Fibroblast of upper back skin (primary cell): ENCODE measurements at places on chromosomes 7 and 10.

DNA sequence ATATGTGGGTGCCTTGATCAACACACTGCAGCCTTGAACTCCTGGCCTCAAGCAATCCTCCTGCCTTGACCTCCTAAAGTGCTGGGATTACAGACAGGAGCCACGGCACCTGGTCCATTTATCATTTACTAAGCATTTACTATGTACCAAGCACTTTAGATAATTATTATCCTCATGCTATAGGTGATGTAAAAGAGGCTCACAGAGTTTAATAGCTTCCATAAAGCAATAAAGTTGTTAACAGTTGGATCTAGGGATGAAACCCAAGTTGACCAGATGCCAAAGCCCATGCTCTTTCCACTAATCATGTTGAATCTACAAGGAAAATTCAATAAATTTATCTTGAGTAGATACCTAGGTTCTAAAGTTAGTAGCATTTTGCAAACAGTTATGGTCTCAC lies 5.0 kb downstream of the NAPEPLD start:
- DNase-seq, result no peak

GRCh38 chr7:20290505-20291111 lies 40.1 kb upstream of the ITGB8 start:
- DNase-seq, result no peak

GRCh38 chr10:24645784-24646183 lies 77.9 kb downstream of the ARHGAP21 start:
- DNase-seq, result no peak

DNA sequence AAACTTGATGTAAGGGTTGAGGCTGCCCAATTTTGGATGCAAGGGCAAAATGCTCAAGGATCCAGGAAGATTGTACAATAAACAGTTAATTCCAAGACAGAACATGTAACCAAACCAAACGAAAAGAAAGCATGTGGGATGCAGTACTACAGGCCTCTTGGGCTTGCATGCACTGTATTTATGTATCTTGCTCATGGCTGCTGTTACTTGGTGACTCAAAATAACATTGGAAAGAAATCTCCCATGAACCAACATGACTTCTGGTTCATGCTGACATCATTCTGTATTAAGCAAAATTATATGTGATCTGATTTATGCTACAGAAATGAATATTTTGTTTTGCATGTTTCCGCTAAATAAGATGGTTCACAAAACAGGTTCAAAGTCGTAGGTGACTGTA lies 65.9 kb upstream of the FZD1 start:
- no peak for DNase-seq

GRCh38 chr10:124222318-124222987 lies 129.1 kb upstream of the CHST15 start:
- no peak for DNase-seq

DNA sequence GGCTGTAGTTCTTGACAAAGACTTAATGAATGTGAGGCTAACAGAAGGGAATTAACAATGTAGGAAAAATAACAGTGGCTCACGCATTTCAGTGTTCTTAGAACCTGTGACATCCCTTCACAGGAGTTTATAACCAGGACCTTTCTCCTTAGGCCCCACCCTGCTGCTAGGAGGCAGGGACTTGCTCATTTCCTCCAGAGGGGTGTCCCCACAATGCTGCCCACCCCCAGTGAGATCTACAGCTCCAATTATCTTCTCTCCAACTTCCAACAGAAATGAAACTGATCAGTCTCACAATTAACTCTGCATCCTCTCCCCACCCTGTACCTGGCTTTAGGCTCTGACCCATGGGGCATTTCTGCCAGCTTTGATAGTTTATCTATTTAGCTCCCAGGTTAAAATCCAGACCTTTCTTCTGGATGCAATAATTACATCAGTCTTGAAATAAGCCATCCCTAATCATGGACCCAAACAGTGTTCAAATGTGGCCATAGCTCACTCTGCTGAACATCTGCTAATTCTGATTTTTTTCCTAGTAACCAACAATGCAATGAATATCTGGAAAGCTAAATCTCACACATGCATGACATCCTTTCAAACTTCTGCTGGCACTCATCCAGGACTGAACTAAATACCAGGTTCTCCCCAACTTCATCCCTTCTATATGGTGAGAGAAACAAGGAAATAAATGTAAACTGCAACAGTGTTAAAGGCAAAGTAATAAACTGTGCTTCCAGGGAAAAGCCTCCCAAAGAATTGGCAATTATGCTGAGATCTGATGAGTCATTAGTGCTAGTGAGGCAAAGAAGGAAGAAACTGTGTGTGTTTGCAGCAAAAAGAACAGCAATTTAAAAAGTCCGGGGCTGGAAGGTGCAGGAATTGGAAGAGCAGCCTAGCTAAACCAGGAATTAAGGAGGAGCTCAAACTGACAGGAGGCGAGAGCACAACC lies 64.6 kb downstream of the HERPUD2 start:
- DNase-seq, result peak; percentile 54

DNA sequence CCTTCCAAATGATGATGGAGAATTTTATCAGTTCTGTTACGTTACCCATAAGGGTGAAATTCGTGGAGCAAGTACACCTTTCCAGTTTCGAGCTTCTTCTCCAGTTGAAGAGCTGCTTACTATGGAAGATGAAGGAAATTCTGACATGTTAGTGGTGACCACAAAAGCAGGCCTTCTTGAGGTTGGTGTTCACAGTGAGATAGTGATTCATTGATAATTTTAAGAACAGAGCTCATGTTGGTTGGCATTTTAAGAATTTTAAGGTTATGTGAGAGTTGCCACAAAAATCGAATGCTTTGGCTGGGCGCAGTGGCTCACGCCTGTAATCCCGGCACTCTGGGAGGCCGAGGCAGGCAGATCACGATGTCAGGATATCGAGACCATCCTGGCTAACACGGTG lies 25.9 kb downstream of the TAX1BP1 start:
- no peak for DNase-seq

- no peak for DNase-seq
These were observed 36.7 kb downstream of the GOT1 start for GRCh38 chr10:99393683-99394082.

- peak; percentile 84 for DNase-seq
These were observed 182.7 kb upstream of the LYZL2 start for GRCh38 chr10:30812018-30812851.

DNA sequence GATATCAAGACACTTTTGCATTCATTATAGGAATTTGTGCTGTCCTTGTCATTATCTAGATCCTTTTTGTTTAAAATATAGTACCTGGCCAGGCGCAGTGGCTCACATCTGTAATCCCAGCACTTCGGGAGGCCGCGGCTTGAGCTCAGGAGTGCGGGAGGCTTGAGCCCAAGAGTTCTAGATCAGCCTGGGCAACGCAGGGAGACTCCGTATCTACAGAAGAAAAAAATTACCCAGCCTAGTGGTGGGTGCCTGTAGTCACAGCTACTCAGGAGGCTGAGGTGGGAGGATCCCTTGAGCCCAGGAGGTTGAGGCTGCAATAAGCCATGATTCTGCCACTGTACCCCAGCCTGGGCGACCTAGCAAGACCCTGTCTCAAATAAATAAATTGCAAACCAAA lies 621 bp upstream of the MORN4 start:
- peak; percentile 5 for DNase-seq

DNA sequence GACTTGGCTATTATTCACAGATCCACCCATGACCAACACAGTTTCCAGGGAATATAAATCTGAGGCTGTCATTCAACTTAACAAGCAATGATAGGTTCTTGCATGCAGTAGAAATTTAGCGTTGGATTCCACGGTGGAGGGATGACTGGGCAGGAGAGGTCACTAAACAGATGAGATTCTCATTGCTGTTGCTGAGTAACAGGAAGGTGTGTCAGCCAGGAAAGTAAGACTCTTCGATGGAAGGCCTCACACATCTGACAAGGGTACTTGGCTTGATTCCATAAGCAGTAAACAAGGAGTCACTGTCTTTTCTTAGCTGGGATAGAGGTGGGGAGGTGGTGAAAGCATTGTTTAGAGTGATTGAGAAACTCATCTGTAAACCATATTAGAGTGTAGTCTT lies 1152.0 kb downstream of the SORCS3 start:
- DNase-seq, result peak; percentile 35

DNA sequence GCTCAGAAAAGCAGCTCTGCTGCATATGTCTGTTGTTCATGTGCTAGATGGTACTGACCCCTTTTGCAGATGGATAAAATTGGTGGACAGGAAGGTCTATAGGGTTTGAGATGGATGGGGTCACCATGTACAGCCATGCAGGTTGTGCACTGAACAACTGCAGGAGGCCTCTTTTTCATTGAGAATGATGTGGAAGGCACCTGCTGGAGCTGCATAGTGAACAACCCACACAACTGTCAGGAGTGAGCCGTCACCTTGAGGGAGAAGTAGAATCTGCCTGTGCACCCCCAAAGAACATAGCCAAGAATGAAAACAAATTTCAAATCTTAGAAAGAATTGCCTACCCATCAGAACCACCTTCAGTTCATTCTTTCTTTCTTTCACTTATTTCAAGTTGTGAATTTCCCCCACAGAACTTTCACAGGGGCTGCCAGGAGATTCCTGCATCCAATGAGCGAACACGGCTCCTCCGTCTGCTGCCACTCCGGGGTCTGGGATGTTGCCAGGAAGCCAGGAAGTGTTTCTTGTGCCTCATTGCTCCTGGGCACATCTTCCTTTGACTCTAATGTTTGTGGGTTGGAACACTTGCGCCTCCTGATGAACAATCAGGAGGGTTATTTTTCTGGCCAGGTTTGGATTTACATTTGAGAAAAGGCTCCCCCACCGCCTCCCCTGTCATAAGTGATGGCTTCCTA lies 53.7 kb upstream of the DOCK1 start:
- DNase-seq, result no peak

DNA sequence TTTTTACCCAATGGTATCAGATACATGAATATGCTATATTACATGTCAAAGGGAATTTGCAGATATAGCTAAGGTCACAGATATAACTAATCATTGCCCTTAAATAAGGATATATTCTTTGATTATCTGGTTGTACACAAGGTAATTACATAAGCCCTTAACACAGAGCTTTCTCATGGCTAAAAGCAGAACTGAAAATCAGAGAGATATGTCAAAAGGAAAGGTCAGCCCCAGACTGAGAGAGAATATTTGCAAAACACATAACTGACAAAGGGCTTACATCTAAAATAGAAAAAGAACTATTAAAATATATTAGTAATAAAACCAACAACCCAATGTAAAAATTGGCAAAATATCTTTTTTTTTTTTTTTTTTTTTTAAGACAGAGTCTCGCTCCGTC lies 1029.5 kb upstream of the LRRN3 start:
- DNase-seq, result no peak

DNA sequence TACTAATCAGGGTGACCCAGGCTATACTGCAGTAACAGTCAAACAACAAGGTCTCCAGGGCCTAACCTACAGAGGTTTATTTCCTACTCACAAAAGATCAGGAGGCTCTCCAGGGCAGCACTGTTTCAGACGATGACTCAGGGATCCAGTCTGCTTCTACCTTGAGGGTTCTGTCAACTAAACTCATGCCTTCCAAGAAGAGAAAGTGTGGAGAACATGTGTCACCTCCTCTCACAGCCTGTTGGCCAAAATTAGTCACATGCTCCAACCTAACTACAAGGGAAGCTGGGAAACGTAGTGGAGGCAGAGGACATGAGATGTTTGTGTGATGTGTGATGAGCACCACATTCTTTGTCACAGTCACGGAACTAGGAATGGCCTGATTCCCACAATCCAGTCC lies 14.7 kb upstream of the INA start:
- no peak for DNase-seq

- DNase-seq, result peak; percentile 100
These were observed 286.9 kb downstream of the KCNMA1 start for GRCh38 chr10:77350711-77351119.

GRCh38 chr10:97307441-97307840 lies 11.6 kb upstream of the FRAT1 start:
- DNase-seq, result no peak

- no peak for DNase-seq
These were observed 730 bp upstream of the RASSF4 start for GRCh38 chr10:44958898-44959246.

- DNase-seq, result no peak
These were observed 27.4 kb downstream of the THSD7A start for GRCh38 chr7:11804621-11805020.

DNA sequence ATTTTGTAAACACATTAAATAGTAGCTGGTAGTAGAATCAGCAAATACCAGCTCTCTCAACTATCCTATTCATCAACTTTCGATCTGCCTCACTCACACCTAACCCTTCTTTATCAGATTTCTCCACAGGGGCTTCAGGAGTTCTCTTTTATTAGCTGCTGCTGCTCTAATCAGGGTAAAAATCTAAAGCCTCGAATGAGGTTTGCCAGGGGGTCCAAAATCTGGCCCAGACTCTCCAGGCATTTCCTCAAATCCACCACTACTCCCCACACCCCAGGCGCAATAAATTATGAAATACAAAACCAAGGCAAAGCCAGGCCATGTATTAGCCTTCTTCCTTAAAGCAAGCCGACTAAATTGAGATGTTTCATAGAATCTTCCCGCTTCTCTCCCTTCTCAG lies 2.3 kb downstream of the RNF216 start:
- DNase-seq, result no peak

- DNase-seq, result peak; percentile 80
These were observed 66.2 kb upstream of the ARID5B start for GRCh38 chr10:61835069-61835945.

DNA sequence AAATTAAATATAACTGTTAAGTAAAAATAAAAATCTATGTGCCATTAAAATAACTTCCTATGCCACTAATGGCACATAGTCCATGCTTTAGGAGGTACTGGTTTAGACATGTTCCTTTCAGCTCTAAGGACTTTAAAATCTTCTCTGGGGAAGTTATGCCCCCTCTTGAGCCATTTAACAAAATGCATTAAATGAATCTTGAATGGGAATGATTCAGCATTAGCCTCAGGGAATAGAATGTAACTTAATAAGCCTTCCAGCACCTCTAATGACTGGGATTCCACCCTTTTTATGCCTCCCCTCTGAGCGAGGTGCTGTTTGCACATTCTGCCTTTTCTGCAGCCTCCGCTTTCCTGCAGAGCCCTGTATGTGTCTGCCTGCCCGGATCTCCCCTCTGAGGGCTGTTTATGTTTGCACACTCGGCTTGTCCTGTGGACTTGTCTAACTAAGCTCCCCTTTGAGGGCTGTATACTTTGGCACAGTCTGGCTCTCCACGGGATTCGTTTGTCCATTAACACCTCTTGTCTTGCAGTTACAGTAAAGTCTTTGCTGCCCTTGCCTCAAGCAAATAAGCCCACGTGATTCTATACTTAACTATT lies 108.4 kb upstream of the HPS1 start:
- no peak for DNase-seq

GRCh38 chr10:3400348-3400747 lies 227.8 kb upstream of the PITRM1 start:
- DNase-seq, result no peak

DNA sequence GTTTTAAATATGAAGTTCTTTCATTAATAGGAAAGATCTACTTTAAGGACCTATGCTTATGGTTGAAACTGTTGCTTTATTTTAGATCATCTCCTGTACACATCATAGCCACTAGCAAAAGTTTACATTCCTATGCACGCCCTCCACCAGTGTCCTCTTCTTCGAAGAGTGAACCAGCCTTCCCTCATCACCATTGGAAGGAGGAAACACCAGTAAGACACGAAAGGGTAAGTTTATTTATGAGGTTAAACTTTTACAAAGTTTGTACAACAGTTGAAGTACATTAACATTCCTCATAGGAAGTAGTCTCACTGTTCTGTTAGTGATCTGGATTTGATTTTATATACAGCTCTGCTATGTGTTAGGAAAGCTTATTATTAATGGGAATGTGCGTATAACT lies 16.9 kb downstream of the HBP1 start:
- DNase-seq, result no peak

- no peak for DNase-seq
These were observed 66.1 kb downstream of the PRTFDC1 start for GRCh38 chr10:24886290-24886680.

GRCh38 chr10:133072720-133073390 lies 14.9 kb upstream of the ADGRA1 start:
- DNase-seq, result no peak

- DNase-seq, result no peak
These were observed 273.7 kb downstream of the KIF20B start for GRCh38 chr10:89975071-89975470.
